ENCODE measurements at places on chromosomes 16 and 17. TPM values are rescaled to one million over a fixed set of nuclear protein-coding genes. Genes with fewer than 3 reads are reported as not detected.

DNA sequence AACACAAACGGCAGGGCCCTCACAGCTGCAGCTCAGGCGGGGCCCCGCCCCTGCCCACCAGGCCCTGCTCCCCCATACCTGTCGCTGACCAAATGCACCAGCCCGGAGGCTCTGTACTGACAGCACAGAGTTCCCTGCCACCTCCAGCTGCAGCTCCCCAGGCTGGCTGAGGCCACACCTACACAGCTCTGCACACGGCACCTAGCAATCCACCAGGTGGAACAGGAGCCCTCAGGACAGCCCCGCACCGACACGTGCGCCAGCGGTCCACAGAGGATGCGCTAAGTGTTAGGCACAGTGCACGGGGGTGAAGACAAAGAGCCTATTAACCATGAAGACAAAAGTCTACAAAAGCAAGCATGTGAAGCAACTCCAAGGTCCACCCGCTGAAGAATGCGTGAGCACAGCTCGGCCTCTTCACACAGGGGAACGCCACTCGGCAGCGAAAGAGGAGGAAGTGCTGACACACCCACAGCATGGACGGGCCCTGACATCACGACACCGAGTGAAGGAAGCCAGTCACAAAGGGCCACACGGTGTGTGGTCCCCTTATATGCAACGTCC, 5.4 kb downstream of the ZCCHC14 start:
- DNase-seq, result peak; percentile 83

GRCh38 chr16:79288066-79288465, 312.5 kb downstream of the MAF start:
- no peak for DNase-seq

DNA sequence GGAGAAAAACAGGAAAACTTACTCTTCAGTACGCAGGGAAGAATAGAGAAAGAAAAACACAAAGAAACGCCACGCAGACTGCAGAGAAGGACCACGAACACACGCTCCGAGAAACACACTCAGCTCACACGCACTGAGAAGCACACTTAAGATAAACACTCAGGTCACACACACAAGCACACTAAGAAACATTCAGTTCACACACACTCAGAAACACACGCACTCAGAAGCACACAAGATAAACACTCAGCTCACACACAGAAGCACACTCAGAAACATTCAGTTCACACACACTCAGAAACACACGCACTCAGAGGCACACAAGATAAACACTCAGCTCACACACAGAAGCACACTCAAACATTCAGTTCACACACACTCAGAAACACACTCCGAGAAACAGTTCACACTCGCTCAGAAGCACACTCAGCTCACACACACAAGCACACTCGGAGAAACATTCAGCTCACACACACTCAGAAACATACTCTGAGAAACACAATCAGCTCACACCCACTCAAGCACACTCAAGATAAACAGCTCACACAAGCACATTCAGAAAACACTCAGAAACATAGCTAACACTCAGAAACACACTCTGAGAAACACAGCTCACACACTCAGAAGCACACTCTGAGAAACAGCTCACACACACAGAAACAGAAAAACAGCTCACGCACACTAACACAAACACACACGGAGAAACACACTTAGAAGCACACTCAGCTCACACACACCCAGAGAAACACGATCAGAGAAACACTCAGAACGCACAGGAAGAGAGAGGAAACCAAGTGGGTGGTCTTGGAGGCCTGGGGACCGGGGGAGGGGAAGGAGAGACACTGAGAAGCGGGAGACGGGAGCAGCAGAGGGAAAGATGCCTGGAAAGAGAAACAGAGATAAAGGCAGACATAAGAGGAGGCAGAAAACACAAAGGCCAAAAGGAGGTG, 908 bp downstream of the TMEM98 start:
- no peak for DNase-seq

DNA sequence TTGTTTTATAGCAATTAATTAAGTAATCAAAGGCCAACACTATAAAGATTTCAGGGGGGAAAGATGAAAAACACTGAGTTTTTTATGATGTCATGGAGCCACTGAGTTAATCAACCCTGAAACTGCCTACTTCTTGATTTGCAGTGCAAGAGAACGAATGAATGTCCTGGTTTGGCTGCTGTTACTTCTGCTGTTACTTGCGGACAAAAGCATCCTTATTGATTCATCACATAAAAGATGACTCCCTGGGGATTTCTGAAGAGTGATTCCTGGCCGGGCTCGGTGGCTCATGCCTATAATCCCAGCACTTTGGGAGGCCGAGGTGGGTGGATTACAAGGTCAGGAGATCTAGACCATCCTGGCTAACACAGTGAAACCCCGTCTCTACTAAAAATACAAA, 10.9 kb upstream of the SPNS3 start:
- no peak for DNase-seq

The SLFN5 gene
- total RNA-seq, result 5.2 TPM

The SLC35G6 gene
- total RNA-seq, result not detected

The MAP2K6 gene
- 2.6 TPM for total RNA-seq

- no peak for DNase-seq
These were observed 24.3 kb downstream of the POLR3E start for GRCh38 chr16:22321340-22322001.

DNA sequence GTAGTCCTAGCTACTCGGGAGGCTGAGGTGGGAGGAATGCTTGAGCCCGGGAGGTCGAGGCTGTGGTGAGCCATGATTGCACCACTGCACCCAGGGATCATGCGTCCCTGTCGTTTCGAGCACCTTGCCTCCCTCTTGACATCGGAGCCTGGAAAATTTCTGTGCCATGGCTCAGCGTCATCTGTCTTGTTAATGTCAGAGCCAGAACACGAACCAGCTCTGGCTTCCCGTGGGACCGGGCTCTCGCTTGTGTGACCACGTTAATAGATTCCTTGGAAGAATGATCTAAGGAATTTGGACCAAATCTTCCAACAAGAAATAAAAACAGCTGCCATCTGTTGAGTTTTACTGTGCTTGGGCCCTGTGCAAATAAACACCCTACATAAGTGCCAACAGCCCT, 117.7 kb downstream of the ABCC1 start:
- DNase-seq, result no peak

DNA sequence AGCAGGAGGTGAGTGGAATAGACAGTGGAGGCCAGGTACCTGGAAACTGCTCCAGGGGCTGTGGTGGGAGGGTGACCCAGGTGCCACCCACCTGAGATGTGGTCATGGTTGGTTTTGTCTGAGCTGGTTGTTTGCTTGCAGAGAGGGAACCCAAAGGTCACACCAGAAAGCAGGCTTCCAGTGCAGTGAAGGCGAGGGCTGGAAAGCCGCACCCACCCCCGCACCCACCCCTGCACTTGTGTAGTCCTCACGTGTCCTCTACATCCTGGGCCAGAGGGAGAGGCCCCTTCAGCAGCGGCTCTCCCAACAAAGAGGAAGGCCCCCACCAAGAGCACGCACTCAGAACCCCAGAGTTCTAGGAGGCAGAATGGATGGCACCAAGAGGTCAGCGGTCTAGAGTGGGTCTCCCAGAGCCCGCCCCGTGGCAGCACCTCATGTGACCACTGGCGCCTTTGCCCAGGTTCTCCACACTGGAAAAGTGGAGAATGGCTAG, 92.6 kb upstream of the CBX4 start:
- no peak for DNase-seq

- DNase-seq, result no peak
These were observed 9.0 kb upstream of the LONP2 start for GRCh38 chr16:48235058-48235555.

DNA sequence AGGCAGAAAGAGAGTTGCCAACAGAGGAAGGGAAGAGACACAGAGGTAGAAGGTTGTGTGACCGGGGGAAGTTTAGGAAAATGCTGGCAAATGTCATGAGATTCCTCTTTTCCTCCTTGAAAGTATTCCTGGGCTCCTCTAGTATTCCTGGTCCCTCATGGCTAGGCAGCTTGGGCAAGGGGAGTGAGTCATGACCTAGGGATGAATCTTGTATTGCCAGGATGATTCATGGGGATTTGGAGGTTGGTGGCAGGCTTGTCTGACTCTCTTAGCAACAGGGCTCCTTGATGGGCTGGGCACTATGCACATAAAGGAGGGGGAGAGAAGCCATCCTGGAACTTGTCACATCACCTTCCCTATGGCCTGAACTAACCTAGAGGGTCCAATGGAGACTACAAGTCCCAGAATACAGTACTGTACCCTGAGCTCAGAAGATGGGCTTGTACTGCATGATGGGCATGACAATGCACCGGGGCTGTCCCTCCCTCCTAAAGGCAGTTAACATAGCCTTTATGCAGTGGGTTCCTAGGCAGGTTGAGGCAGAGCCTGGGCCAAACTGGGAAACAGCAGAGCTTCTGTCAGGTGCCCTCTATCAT, 2.1 kb upstream of the SEZ6 start:
- DNase-seq, result no peak

GRCh38 chr17:45402916-45403315, 29.8 kb downstream of the ARHGAP27 start:
- no peak for DNase-seq
